Astrocyte of the cerebellum (primary cell): ENCODE measurements at places on chromosomes 16 and 17.
A peak's percentile ranks its signal among the peaks of the same experiment; 100 is the strongest.

GRCh38 chr16:65120831-65121721, 787 bp downstream of the CDH11 start:
- no peak for DNase-seq

GRCh38 chr17:36048066-36048465, 16.0 kb upstream of the CCL18 start:
- DNase-seq, result no peak

GRCh38 chr17:77027271-77027889, 113.4 kb upstream of the SEC14L1 start:
- no peak for DNase-seq

DNA sequence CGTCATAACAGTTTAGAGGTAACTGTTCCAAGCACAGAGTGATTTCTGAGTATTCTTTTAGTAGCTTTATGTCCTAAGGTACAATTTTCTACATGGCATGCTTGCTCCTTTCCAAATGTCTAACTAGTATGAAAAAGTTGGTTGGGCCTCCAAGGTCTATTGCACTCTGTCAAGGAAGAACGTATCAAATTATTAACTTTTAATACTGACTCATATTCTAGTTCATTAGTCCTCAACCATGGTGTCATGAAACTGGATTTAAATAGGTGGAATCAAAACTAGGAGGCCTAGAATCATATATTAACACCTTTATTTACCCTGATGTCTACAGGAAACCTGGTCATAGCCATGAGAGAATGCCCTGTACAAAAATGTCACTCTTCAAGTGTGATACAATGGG, 61.4 kb downstream of the STH start:
- no peak for DNase-seq

DNA sequence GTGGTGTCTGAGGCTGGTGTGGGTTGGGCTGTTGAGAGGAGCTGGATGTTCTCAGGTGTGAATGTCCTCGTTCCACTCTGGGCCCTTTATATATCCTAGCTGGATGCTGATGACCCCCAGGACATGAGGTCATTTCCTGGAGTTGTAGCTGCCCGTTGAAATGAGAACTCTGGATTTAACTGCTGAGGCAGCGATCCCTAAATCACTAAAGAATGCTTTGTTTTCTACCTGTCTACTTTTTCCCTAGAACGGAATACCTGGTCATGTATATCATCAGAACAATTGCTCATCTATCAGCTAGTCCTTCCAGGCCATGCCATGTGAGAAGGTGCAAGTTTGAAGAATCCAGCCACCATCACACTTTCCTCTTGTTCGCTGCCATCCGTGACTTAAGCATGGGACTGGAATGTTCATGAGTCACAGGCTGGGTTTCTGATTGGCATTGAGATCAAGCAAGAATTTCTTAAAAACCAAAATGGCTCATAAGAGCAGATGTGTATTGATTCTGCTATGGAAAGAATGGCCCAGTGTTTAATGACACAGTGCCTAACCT, at the start of gene KRTAP2-3:
TSS of gene KRTAP2-3 (minus strand) at position 63 of the 553 bp plus-strand sequence. CDS start 64 bp downstream, outside the sequence.
- peak; percentile 82 for DNase-seq

- peak; percentile 78 for DNase-seq
Observed at GRCh38 chr16:1745181-1745899, 26.0 kb downstream of the NME3 start.

DNA sequence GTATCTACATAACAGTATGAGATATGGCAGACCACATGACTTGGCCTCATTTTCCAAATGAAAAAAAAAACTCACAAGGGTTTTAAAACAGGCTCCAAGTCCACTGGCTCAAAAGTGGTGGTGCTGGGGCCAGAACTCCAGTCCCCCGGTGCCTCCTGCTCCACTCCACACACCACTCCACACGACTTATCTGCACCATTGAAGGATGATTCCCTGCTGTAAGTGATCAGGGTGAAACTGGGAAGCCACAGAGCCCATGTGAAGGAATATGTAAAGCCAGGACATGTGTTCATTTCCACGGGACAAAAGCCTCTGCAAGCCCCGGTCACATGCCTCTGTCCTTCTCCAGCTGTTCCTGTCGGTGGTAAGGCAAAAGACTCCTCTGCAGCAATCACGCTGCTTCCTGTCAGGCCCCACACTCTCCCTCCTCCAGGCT, 97.2 kb downstream of the ZNF18 start:
- DNase-seq, result no peak
